Astrocyte of the cerebellum (primary cell): ENCODE measurements at places on chromosomes 4 and X.

DNA sequence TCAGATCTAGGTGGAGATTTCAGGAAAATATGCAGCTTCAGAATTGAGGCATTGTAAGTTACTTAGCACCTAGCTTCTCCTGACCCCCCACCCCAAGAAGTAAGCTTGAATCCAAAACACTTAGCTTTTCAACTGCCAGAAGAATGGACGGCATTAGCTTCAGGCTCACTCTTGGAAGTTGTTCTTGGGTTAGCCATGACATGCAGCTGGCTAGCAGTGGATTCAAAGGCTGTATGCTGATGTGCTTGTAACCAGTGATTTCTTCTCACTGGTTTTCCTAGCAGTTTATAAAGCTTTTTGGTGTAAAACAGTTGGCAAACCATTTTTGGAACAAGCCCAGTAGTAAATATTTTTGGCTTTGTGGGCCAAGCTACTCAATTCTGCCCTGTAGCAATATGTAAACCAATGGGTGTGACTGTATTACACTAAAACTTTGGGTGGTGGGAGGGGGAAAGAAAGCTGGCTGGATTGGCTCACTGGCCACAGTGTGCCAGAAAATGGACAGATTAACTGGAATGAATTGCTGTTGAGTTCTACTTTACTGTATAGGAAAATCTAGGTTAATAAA, 85.6 kb downstream of the SHROOM2 start:
- DNase-seq, result no peak

DNA sequence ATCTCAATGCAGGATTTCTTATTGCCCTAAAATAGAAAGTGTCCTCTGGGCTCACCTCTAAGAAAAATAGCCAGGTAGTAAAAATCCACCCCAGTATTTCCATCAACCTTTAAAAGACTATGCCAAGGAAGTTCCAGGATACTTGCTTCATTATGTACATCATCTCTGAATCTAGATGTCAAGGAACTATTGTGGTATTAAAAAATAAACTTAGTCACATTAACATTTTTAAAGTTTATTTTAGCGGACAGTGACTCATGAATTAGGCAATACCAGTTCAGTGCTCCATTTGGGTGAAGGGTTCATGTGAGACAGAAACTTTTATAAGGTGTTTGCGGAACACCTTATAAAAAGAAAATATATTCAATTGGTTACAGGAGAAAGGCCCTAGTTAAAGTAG, 209.2 kb downstream of the ADAM29 start:
- DNase-seq, result peak; percentile 35

- DNase-seq, result peak; percentile 6
These were observed 30.8 kb downstream of the BLOC1S4 start for GRCh38 chr4:6746721-6747293.

- DNase-seq, result no peak
These were observed 8.5 kb downstream of the SMS start for GRCh38 chrX:21948897-21949578.

DNA sequence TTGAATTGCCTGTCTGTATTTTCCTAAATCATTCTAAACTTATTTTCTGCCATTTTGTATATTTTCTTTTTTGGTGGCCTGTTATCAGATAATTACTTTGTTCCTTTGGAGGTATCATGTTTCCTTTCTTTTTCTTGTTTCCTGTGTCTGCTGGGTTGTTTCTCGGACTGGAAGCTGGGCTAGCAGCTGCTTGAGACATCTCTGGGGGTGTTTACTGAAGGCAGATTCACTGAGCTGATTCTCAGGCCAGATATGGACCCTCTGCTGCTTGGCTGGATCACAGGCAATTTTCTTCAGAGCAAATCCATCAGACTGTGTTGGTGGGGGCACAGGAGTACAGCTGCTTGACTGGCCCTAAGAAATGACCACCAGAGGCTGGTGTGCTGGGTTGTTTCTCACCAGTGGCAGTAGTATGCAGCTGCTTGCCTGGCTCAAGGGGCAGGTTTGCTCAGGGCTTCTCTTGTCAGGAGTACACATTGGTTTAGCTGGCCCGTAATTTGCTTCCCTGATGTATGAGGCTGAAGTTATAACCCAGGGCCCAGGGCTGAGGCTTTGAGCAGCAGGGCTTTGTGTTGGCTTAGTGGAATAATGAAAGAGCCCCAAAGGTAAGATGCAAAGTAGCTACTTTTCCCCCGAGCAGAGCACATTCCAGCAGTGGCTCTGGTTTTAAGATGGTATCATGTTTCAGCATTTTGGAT, 680.6 kb downstream of the TECRL start:
- no peak for DNase-seq

DNA sequence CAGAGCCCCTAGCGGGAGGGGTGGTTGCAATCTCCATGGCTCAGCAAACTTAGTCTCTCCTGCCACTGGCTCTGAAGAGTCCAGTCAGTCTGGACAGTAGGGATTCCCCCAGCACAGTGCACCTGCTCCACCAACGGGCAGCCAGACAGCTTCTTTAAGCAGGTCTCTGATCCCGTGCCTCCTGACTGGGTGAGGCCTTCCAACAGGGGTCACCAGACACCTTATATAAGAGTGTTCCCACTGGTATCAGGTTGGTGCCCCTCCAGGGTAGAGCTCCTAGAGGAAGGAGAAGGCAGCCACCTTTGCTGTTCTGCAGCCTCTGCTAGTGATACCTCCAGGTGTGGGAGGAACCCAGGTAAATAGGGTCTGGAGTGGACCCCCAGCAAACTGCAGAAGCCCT, 1393.4 kb downstream of the STIM2 start:
- DNase-seq, result no peak

DNA sequence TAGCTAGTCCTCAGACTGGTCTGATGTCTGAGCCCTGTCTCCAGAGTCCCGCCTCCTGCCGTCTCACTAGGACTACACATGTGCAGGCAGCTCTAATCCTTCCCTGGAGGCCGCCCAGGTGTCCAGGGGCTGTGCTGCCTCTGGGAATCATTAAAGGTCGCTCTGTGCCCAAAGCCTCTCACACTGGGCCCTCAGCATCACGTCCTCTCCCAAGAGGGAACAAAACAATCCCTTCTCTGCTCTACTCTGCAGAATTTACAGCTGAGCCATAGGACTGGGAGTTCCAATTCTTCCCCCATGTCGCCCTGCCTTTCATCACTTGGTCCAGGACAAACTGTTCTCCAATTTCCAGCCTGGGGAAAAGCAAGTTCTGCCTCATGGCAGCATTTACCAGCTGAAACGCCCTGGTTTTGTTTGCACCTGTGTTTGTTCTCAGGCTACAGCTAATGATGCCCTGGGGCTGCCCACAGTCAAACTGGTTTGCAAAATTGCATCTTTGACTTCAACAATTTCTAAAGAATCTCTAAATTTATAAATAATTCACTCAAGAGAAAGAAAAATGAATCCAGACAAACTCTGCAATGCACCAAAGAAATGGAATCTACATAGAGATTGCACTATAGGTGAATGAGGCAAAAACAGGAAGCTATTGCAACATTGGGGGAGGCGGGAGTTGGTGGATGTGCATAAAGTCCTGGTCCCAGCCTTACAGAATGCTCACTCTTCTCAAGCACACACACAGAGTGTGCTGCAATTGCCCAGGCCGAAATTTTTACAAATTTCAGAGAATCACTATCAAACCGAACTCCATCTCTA, 7.2 kb upstream of the MRFAP1 start:
- DNase-seq, result no peak

DNA sequence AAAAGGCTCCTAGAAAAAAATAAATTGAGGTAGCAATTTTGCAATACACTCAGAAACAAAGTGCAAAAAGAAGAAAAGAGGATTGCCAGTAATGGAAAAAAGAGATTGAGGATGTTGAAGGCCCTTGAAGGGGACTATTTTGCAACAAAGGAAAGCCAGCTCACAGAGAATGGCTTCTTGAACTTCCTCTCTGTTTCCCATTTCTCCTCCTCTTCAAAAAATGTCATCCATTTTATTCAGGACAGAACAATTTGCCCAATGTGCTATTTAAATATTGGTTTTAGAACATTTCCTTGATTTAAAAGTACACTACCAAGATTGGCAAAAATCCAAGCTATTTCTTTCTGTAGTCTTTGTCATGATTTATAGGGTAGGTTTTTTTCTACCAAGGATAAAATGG, 60.2 kb downstream of the GASK1B start:
- no peak for DNase-seq

- DNase-seq, result no peak
These were observed 6.5 kb upstream of the GPR101 start for GRCh38 chrX:137040113-137040794.

GRCh38 chr4:60579335-60579734, 620.8 kb upstream of the ADGRL3 start:
- DNase-seq, result no peak

GRCh38 chr4:145307120-145307519, 126.7 kb upstream of the OTUD4 start:
- no peak for DNase-seq

DNA sequence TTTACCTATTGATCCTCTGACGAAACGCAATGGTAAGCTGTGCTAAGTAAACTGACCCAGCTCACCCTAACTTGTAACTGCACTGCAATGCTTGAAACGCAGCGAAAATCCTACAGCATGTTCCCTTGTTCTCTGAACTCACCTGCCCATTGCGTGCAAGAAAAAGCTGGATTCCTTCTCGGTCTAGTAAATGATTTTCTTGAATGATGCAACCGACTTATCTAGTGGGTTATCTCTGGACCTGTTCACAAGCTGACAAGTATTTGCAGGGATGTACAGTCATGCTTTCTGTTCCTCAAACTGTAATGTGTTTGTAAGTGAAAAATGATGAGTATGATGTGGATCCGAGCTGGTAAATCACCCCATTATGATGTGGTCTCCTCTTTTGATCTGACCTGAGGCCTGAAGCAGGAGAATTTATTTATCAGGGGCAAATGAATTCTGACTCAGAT, 140.1 kb downstream of the BTC start:
- DNase-seq, result no peak
